ENCODE measurements at places on chromosomes 1 and 21.

- peak; percentile 47 for DNase-seq
These were observed 40.1 kb downstream of the MAST2 start for GRCh38 chr1:45843474-45843905.

- DNase-seq: no peak
These were observed 1.8 kb downstream of the MX2 start for GRCh38 chr21:41363370-41364270.

GRCh38 chr1:13513895-13514546 is at the start of gene LRRC38:
LRRC38 (minus strand) TSS chr1:13514003; CDS start chr1:13513593, 410 bp downstream.
- DNase-seq: no peak

DNA sequence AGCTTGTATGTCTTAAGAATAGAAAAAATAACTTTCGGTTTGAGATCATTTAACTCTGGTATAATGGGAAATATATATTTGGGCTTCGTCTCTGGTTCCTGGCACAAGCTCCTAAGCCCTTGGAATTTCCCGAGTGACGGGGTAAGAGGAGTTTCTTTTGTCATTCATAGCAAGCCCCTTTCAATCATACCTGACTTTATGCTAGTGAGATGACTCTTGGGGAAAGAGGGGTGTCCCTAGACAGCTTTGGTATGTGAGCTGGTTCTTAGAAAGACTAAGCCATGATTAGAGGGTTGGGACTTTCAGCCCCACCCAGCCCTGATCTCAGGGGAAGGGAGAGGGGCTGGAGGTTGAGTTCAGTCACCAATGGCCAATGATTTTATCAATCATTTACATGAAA is 13.9 kb upstream of the MTARC1 start:
- DNase-seq: no peak

DNA sequence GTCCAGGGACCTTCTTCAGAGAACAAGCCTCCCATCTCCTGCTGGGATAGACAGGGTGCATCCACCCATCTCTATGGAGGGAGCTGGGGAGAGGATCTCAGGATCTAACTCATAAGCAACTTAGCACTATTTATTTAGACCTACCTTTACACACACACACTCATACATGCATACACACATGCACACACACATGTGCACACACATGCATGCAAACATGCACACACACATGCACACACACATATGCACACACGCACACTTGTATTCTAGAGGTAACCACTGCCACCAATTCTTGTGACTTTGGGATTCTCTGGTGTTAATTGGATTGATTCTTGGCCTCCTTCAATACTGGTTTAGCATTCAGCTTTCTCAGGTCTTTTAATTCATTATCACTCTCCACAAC is 9.8 kb downstream of the MT1HL1 start:
- DNase-seq: no peak
